ENCODE measurements at places on chromosomes 4 and X.

- DNase-seq: peak; percentile 10
These were observed 2.3 kb downstream of the LRBA start for GRCh38 chr4:151012820-151013219.

GRCh38 chr4:181756451-181757095 is 486.6 kb upstream of the TENM3 start:
- DNase-seq: no peak

- no peak for DNase-seq
These were observed 344 bp downstream of the TMPRSS11D start for GRCh38 chr4:67883458-67883857.

DNA sequence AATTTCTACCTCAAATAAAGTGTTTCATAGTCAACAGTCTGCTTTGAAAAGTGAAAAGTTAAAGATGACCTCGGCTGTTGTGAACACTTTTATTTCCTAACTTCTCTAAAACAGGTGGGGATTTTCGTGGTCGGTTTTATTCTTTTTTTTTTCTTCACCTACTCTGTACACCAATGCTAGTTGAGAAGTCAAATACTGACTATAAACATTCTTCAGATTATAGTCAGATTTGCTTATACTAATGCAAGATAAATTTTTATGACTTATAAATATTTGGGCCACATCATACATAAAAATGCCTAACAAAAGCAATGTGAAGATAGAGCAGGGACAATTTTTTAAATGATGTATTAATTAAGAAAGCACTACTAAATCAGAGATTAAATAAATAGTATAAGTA is 98.1 kb upstream of the GPR34 start:
- no peak for DNase-seq

- DNase-seq: no peak
These were observed 30.1 kb upstream of the TAPT1 start for GRCh38 chr4:16256343-16256742.

GRCh38 chr4:73028621-73029020 is 40.9 kb downstream of the COX18 start:
- no peak for DNase-seq

DNA sequence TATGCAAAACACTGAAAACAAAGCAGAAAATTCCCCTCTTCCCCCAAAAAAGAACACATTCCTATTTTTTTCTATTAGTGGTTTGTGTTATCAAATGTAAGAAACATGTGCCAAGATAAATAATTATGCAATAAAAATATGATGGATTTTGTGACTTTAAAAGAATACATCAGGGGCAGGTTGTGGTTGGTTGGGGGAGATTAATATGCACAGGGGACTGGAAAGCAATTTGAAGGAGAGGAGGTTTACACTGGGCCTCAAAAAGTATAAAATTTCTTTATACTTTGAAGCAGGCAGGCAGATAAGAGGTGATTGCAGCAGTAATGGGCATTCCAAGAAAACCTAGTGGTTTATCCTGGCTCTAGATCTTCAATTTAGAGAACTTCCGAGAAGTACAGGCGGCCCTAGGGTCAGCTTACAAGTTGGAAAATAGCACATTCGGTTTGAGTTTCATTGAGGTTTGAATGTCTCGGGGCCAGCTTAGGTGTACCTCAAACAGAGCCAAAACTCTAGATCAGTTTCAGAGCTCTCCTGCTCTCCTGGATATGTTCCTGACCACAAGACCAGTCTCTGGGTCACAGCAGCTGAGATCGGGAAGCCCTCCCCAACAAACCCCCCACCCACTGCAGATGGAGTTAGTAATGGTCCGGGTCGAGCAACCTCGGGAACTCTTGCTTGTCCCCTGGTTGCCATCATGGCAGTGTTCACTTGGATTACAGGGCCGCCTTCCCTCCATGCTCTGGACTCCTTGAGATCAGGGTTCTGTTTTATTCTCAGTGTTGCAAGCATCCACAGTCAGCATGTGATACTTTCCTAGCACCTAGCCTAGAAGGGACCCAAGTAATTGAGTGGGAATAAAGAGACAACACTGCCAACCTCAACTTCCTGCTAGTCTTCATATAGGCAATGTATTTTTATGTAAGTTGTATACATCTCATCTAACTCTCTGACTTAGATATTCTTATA is 112.1 kb upstream of the DDIT4L start:
- peak; percentile 42 for DNase-seq

GRCh38 chrX:20500171-20500865 is 233.6 kb upstream of the RPS6KA3 start:
- DNase-seq: no peak

DNA sequence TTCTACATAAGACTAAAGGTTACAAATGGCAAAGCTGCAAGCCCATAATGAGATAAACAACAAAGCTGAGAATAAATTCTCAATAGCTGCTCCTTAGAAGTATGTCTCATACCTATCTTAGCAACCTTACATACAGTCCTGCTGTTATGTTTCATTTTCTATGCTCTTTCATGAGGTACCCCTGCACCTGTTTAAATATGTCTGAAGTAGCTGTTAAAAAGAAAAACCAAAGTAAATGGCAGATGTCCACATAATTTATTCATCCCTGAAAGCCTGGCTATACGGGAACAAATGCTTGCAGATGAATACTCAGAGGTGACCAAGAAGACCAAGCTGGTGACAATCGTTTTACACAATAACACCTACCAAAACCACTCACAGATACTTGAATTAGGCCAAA is 22.5 kb downstream of the PPA2 start:
- DNase-seq: no peak

DNA sequence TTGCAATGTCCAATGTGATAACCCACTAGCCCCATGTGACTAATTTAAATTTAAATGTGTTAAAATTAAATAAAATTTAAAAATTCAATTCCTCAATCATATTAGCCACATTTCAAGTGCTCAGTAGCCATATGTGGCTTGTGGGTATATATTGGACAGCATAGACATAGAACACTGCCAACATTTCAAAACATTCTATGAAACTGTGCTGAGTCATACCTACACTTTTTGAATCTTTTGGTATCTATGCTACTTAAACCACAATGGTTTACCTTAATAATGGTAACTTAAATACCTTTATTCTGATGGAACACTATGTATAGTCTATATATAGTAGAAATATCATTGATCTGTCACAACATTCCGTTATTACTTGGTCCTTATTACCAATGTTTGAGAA is 223.4 kb upstream of the ATOH1 start:
- no peak for DNase-seq

DNA sequence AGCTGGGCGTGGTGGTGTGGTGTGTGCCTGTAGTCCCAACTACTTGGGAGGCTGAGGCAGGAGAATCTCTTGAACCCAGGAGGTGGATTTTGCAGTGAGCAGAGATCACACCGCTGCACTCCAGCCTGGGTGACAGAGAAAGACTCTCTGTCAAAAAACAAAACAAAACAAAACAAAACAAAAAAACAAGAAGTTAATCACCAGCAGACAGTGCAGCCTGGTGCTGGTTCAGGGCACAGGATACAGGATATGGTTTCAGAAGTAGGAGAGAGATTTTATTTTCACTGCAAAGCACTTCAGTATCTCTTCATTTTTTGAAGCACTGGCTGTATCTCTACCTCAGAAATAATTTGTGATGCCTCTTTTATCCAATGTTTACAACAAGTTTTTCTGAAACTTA is 1222.9 kb upstream of the PRKX start:
- no peak for DNase-seq

- no peak for DNase-seq
These were observed 51.9 kb downstream of the EFHC2 start for GRCh38 chrX:44291468-44292092.

DNA sequence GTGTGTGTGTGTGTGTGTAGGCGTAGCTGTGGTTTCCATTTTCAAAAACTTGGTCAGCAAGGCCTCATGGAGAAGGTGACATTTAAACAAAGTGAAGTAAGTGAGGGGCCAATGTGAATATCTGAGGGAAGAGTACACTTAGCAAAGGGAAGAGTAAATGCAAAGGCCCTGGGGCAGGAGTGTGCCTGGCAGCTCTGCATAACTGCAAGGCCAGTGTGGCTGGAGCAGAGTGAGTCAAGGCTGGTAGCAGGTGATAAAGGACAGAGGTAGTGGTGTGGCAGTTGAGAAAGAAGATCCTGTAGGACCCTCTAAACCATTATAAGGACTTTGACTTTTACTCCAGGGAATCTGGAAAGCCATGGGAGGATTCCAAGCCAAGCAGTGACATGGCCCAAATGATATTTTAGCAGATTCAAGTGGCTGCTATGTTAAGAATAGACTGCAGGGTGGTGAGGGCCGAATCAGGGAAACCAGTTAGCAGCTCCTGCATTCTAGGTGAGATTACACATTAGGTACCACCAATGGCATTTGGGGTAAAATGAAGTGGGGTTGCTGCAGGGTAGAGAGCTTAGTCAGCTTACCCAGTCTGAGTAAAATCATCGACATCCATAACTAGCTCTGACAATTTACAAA is 5.9 kb upstream of the TBC1D1 start:
- DNase-seq: no peak

GRCh38 chr4:116358633-116359222 is 726.6 kb downstream of the TRAM1L1 start:
- DNase-seq: peak; percentile 83

- no peak for DNase-seq
These were observed 7.9 kb downstream of the ARSD start for GRCh38 chrX:2921193-2921592.

GRCh38 chr4:6702761-6703160 is 6.9 kb downstream of the MRFAP1L1 start:
- DNase-seq: no peak

DNA sequence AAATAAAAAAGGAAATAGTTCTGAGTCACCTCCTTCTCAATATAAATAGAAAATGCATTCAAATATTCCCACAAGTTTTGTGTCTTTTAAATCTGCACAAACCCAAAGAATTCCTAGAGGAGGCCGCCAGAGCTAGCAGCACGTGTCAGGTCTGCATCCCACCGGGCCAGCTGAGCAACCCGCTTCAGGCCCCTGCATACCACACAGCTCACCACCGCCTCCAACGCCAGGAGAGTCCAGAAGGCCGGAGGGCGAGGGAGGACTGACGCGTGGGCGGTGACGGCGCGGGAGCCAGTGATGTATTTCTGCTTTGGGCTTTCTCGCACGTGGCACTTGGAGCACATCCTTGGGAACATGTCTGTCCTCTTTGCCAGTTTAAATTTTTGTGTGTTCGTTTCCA is 61.9 kb upstream of the CLDN34 start:
- DNase-seq: peak; percentile 72

DNA sequence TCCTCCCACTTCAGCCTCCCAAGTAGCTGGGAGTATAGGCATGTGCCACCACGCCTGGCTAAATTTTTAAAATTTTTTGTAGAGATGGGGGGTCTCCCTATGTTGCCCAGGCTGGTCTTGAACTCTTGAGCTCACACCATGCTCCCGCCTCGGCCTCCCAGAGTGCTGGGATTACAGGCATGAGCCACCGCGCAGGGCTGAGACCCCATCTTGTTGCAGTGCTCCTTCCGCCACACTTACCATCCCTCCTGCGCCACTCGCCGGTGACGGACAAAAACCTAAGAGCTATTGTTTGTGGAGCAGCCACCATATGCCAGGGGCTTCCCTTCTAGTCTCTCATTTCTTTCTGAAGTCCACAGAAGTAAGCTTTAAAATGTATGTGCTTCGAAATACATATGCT is 34.5 kb downstream of the NSG1 start:
- no peak for DNase-seq

DNA sequence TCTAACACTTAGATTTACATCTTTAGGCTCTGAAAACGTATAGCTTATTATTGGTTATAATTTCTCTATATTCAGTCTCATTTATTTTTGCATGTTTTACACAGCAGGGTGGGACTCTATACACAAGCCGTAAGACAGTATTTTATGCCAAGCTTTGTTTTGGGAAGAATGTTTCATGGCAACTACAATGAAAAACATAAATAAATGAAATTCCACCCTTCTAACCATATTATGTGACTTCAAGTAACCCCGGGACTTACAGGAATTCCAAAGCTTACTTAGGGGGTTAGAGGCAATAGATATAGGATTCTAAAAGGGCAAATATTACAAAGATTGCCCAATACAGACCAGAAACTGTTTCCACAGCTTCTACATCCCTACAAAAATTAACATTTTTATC is 370.9 kb downstream of the PRR32 start:
- DNase-seq: no peak

- no peak for DNase-seq
These were observed 286.9 kb downstream of the KCTD8 start for GRCh38 chr4:44161756-44162155.

DNA sequence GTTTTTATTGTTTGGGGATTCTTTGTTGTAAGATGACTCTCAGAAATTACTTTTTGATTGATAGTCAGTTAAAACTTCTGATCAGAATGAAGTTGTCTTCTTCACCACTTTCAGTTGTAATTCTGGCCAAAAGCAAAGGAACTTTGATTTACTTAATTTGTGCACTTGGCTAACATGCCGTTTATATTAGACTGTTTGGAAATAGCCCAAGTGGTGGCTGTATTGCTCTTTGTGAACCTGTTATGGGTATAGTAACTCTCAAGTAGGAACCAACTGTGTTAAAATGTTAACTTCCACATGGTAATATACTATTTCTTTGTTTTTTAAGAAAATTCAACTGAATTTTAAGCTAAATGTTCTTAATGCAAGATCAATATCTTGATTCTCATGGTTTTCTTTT is 581.9 kb downstream of the GRID2 start:
- no peak for DNase-seq

DNA sequence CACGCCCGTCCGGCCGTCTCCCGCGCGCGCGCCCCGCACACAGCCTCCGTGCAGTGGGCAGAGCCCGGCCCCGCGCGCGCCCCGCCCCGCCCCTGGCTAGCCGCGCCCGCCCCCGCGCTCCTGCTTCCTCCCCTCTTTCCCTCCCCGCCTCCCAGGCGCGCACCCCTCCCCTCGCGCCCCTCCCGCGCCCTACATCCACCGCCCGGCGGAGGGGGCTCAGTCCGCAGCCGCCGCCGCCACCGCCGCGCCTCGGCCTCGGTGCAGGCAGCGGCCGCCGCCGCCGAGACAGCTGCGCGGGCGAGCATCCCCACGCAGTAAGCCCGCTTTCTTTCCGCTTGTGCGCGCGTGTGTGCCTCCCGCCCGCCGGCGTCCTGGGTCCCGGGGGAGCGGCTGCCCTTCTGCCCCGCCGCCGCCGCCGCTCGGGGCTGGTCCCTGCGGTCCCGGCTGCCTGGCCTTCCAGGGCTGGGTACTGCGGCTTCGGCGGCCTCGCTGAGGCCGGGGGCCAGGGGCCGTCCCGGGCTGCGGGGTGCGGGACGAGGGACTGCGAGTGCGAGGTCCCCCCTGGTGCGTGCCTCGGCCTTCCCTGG is at the start of gene FHL1:
Gene FHL1, plus strand, starts transcription at position 219 of the 587 bp plus-strand sequence.
- DNase-seq: no peak

DNA sequence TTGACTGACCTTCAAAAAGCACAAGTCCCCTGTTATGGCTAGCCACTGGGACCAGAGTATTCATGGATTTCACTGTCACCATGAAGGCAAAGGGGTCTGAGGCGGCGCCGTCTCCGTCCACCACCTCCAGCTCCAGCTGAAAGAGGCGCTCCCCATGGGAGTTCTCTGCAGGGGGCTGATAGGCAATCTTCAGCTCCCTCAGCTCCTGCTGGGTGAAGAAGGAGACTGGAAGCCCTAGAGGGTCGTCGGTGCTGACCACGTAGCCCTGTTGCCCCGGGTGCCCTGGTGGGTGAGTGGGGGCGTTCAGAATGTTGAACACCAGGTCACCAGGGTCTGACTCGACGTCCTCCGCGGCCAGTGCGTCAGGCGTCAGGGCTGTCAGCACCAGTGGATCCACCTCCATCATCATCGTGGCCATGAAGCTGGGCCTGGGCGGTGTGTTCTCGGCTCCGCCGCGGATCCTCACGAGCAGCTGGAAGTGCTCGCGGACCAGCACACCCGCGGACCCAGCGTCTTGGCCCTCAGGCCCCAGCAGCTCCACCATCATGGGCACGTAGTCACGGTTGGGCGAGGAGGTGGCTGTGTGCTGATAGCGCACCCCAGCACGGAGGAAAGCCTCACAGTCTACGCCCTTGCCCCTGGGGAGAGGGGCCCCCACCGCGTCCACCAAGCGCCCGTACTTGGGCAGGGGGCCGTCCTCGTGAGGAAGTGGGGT is 987 bp downstream of the FREM3 start:
- no peak for DNase-seq
